ENCODE measurements at places on chromosomes 1 and 21.

- DNase-seq = no peak
Measured at GRCh38 chr1:236627727-236628408, 23.6 kb upstream of the HEATR1 start.

DNA sequence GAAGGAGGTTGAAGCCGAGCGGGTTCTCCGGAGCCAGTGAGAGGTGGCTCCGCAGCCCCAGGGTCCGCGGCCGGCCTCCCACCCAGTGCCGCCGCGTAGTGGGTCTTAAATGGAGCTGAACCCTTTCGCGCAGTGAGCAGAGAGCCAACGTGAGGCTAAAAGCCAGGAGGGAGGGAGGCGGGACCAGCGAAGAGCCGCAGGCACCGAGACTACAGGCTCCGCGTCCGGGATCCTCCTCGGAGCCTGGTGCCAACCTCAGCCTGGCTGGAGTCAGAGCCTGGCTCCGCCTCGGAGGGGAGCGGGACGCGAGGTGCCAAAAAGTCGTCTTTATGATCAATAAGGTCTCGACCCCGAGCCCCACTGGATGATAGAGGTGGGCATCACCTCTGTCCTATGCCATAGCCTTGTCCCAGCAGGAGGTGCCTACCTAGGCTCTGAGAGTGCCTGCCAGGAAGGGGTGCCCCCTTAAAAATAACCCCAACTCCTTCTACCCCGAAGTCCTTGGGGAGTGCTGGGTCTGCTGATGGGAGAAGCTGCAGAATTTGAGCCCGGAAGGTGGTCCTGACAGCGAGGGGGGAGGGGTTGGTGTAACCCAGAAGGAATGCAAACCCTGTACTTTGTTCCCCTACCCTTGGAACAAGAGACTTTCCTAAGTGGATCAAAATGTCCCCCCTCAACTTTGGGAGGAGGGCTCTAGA lies 1.6 kb downstream of the IGSF21 start:
- DNase-seq = peak; percentile 58

DNA sequence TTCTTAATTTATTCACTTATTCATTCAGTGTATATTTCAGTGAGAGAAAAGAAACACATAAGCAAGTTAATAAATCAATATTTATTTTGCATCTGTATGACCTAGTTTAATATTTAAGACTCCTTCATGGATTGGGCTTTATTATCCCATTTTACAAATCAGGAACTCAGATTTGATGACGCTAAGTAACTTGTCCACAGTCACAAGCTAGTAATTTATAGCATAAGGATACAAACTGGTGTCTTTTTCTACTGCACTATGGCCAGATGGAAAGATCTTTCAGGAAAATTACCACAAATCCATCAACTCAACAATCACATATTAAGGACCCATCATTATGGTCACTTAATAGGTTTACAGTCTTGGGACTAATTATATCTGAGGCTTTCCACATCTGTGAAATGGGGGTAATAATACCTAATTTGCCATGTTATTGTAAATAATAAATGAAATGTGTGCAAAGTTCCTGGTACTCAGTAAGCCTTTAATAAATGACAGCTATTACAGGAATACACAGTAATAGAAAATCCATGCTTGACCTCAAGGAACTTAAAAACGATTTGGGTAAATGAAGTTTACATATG lies 13.3 kb downstream of the CDKN2C start:
- DNase-seq = no peak

- DNase-seq = no peak
Measured at GRCh38 chr1:160488347-160489058, 34.6 kb downstream of the SLAMF6 start.

DNA sequence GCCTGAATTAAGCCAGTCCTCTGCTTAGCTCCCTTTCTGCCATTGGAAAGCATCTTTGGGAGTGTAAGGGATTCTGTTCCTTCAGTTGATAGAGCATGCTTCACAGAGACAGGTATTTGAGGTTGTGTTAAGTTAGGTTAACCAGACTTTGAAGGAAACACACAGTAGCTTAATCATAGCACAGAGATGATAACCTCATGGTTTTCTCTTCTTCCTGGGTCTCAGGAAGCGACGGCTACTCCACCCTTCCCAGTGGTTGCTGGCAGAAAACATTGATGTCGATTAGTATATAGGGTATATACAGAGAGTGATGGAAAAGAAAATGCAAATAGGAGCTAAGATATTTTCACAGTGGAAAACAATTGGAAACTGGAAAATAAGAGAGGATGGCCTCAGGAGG lies 42.0 kb downstream of the S1PR1 start:
- no peak for DNase-seq

GRCh38 chr1:225747566-225747965 lies 30.1 kb upstream of the SRP9 start:
- DNase-seq = no peak

- DNase-seq = no peak
Measured at GRCh38 chr1:63326106-63326472, 3.7 kb downstream of the FOXD3 start.

DNA sequence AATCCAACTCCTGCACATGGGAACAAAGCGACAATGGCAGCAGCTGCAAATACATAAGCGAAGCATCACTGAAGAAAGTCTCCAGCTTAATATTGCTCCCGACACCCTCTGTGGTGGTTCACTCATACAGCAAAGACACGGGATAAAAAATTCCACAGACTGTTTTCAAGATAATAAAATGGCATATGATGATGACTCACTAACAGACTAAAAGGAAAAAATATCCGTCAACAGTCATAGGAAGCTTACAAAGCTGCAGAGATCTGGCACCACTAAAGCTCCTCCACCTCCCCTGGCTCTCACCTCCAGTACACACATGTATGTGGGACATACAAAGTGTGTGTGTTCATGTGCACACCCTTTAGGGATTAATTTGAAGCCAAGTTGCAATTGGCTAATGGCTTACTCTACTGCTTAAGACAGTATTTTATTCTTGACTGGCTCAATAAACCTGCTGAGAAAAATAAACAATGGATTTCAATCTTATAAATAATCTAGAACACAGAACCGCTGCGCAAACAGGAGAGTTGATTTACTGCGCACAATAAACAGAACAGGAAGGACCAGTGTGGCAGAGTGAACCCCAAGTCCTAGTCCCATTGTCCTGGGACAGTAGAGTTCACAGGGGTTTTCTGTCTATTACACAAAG lies 94.4 kb downstream of the SLC45A1 start:
- no peak for DNase-seq
